ENCODE measurements at places on chromosomes 11 and 22. TPM values are rescaled to one million over a fixed set of nuclear protein-coding genes. Genes with fewer than 3 reads are reported as not detected.

C11orf91 gene
- total RNA-seq = 0.33 TPM

C22orf42 gene
- not detected for total RNA-seq

SMC1B gene
- not detected for total RNA-seq

LARGE1 gene
- 38.2 TPM for total RNA-seq

P4HA3 gene
- total RNA-seq = 3.1 TPM

APOL6 gene
- 29.6 TPM for total RNA-seq

OR52N4 gene
- total RNA-seq = not detected

C1QTNF5 gene
- 29.8 TPM for total RNA-seq

VPS37C gene
- 10.0 TPM for total RNA-seq

FBXO3 gene
- total RNA-seq = 64.4 TPM

OR8G1 gene
- 0.17 TPM for total RNA-seq

DNAJB13 gene
- total RNA-seq = not detected

RCOR2 gene
- 8.8 TPM for total RNA-seq

MCHR1 gene
- 1.5 TPM for total RNA-seq

NPAT gene
- total RNA-seq = 15.7 TPM

OR4P4 gene
- total RNA-seq = not detected

SHANK3 gene
- total RNA-seq = 1.5 TPM

SIAE gene
- total RNA-seq = 30.8 TPM

MFNG gene
- total RNA-seq = 1.5 TPM

FGF4 gene
- total RNA-seq = not detected

ROBO4 gene
- total RNA-seq = 1.3 TPM

CCDC73 gene
- not detected for total RNA-seq

TRPC6 gene
- total RNA-seq = 0.17 TPM

SH3BP1 gene
- total RNA-seq = 11.7 TPM

TMEM45B gene
- not detected for total RNA-seq

CCDC81 gene
- total RNA-seq = 1.0 TPM

GDPD4 gene
- total RNA-seq = 0.17 TPM

RAB38 gene
- 2.9 TPM for total RNA-seq

TBX1 gene
- total RNA-seq = 0.17 TPM

OR5AR1 gene
- not detected for total RNA-seq

KIF18A gene
- 22.8 TPM for total RNA-seq

ANKK1 gene
- 0.15 TPM for total RNA-seq

TMEM132A gene
- 7.7 TPM for total RNA-seq

OR52I1 gene
- total RNA-seq = not detected

LUZP2 gene
- under 0.01 TPM for total RNA-seq

CABP7 gene
- not detected for total RNA-seq

P2RX3 gene
- total RNA-seq = not detected

OR5B21 gene
- total RNA-seq = not detected

CRYBA4 gene
- total RNA-seq = not detected

JAML gene
- total RNA-seq = not detected

ZP1 gene
- total RNA-seq = 0.17 TPM

PNPLA5 gene
- 0.50 TPM for total RNA-seq

MUC5AC gene
- total RNA-seq = not detected

SCN4B gene
- total RNA-seq = 0.44 TPM

C11orf42 gene
- not detected for total RNA-seq

CDC45 gene
- 3.0 TPM for total RNA-seq

KRTAP5-7 gene
- 0.17 TPM for total RNA-seq

ZNF143 gene
- 21.7 TPM for total RNA-seq

Measured in smooth muscle cell of trachea (primary cell).